ENCODE measurements at places on chromosomes 1 and 21.

GRCh38 chr1:24278726-24279125 is 40.4 kb upstream of the GRHL3 start:
- DNase-seq: no peak

DNA sequence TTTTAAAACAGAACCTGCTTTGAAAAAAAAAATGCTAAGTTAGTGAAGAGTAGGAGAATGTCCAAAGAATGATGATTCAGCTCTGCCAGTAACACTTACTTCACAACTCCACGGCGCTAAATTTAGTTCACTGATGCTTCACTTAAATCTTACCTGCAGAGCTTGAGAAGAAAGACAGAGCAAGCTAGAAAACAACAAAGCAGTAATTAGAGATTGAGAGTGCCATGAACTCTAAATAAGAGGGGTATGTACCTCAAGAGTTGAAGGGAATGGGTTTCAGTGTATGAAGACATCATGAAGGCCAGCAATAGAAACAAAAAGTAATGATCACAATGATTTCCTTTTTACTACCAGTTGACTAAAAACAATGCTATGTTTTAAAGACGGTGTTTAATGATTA is 32.8 kb downstream of the EPRS1 start:
- no peak for DNase-seq

- DNase-seq: no peak
Measured at GRCh38 chr1:36988741-36989193, 45.5 kb downstream of the GRIK3 start.

DNA sequence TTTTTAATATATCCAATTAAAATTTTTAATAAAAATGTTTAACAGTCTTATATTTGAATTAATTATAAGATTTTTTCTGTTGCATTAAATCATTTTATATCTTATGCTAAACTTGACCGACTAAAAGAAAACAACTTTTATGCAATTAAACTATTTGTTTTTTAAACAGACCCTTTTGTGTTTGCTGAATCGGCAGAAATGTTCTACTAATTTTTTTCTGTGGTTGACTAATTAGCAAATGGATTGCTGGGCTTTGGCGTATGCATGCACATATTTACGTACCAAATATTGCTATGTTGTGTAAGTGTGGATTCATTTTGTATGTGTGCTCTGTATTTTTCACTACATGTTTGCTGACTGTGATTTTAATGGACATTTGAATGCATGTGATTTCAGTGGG is 174.8 kb downstream of the PBX1 start:
- no peak for DNase-seq

GRCh38 chr1:52551507-52552235 is 1.2 kb downstream of the TUT4 start:
- no peak for DNase-seq

DNA sequence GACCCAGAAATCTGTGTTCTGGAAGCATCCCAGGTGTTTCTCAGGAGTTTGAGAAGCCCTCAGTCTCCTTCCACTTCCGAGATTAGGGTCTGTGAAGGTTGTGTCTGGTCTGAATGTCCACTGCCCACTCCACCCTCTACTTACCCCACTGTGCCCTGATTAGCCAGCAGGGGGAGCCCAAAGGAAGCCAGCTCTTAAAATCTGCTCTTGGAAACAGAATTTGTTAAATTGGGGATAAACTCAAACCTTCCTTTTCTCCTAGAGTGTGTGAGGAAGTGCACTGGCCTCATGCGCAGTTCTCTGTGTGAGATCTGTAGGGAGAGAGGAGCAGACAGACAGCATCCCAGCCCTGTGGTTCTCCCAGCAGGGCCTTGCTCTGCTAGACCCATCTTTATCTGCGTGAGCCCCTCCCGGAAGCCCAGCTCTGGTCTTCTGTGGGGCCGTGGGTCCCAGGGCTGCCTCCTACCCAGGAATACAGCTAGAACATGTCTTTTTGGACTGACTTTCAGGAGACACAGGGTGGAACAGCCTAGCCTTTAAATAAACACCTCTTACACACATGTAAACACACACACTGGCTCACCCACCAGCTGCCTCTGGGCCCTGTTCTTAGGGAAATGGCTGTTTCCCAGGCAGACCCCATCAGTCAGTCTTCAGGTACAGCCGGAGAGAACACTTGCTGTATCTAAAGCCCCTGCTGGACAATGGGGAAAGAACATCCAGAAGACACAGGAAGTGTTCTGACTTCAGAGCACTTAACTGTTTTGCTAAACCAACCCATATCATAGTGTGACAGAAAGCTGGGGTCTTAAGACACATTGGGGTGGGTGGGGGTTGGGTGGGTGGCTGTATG is 52.2 kb downstream of the SMYD2 start:
- DNase-seq: no peak

GRCh38 chr1:163094182-163094581 is 25.0 kb downstream of the RGS4 start:
- no peak for DNase-seq

DNA sequence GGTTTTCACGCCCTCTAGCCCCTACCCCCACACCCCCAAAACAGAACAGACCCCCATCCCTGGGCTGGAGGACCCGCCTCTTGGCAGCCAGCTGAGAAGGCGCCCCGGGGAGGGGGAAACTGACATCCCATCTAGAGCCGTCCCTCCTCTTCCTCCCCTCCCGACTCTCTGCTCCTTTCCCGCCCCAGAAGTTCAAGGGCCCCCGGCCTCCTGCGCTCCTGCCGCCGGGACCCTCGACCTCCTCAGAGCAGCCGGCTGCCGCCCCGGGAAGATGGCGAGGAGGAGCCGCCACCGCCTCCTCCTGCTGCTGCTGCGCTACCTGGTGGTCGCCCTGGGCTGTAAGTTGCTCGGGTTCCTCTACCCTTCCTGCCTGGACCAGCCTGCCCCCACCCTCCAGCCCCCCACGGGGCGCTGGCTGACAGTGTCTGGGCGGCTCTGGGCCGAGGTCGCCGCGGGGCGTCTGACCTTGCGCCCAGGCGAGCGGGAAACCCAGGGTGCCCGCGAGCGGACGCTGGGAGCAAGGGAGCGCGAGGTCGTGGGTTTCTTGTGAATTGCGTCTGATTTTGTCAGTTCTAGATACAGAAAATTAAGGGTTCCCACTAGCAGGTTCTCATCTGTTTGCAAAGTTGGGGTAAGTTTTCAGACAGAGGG is 618 bp downstream of the JAM2 start:
- DNase-seq: no peak

- DNase-seq: no peak
Measured at GRCh38 chr1:11078631-11079030, 18.8 kb upstream of the SRM start.

DNA sequence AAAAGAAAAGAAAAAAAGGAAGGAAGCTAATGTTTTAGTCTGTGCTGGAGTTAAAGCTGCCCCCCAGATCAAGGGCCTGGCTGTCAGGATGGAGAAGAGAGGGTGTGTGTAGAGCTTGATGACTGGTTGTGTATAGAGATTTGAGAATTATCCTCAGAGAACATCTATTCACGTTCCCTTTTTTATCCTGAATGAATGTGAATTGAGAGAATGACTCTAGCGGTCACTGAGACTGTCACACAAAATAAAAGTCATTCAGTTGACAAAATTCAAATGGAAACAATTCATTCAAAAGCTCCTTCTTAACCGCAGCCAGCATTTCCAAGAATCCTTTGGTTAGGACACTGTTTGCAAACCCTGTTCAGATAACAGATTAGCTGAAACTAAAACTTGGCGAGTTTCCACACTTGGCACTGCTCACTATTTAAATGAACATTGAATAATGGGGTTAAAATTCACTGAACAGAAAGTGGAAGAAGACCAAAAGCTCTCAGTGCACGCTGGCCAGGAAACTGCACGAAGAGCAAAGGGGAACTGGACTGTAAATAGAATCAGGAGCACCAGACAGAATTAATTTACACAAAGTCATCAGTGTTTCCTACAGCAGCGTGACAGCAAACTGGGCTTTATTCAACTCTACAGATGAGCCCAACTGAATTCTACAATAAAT is 13.6 kb upstream of the FAM89A start:
- DNase-seq: no peak

GRCh38 chr1:20724364-20725188 is 6.8 kb upstream of the KIF17 start:
- DNase-seq: no peak

DNA sequence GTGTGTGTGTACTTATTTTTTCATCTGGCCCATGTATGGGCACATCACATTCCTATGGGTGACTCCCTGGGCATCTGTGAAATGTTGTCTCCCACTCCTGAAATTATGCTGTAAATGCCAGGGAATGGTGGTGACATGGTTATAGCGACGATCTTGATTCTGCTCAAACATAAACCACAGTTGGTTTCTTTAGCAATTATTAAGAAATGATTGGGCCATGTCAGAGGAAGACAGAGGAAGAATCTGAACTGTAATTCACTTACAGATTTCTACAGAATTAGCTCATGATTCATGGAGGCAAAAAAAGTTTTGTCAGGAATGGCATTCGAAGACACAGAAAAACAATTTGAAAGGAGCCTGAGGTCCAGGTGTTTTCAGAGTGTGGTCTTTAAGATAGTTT is 25.8 kb upstream of the KCNE1 start:
- DNase-seq: no peak

DNA sequence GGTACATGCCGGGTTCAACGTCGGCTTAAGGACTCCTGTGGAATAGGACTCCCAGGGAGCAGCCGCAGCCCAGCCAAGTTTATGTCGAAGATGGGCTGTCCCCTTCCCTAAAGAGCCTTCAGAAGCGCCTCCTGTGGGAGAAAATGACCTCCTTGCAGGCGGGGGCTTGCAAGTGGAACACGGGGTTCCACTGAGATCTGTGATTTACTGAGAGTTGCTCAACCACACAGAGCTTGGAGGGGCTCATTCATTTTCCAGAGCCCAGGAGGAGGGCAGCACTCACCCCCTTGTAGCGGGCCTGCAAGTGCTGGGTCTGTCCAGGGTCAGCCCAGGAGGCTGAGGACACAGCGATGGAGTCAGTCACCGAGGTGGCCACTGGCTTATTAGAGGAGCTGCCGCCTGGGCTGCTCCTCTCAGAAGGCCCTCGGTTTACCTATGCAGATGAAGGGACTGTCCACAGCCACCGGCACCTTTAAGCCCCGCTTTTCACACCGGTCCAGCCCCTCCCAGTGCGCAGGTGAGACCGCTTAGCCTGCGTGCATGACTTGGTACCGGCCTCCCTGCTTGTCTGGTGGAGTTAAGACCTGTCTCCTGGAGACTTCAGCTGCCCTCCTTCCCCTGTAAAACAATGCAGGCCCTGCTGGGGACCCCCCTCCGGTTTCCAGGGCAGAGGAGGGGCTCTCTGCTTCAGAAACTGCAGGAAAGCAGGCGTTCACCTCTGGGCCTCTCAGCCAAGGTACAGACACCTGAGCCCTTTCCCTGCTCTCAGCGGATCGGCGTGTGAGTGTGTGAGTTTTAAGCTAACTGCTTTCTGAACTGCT is 57.5 kb downstream of the ATP5PO start:
- no peak for DNase-seq

- no peak for DNase-seq
Measured at GRCh38 chr21:16279731-16280581, 550.2 kb downstream of the USP25 start.
